Fibroblast of upper back skin (primary cell): ENCODE measurements at places on chromosomes 3 and 15.
A peak's percentile ranks its signal among the peaks of the same experiment; 100 is the strongest.

DNA sequence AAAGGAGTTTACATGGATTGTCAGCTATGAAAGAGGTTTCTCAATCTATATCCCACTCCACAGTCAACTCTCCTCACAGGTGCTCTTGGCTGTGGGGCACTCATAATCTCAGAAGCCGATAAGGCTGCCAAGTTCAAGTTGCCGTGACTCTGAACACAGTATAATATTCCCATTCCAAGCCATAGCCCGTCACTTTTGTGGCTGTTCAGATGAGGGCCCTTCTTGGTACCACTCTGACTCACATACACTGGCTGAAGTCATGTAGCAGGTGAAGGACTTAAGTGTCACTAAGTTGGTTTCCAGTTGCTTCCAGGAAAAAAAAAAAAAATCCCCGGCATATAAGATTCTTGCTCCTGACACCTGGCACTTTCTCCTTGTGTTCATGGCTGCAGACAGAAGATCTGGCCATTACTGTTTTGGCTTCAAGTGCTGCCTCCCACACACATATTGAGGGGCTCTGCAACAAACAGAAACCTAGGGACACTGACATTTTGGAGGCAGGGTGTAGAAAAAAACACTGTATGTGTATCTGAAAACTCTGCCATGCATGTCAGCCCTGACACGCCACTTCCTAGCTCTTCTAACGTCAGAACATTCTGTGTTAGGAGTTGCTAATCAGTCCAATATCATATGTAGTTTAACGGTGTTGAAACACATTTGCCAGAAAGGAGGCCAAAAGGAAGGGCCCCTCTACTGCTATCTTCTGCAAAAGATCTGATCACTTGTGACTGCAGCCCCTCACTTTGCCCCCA is 170.2 kb upstream of the ICE2 start:
- no peak for DNase-seq

- DNase-seq, result peak; percentile 96
These were observed 27.9 kb downstream of the EHD4 start for GRCh38 chr15:41944313-41944940.

- no peak for DNase-seq
These were observed 223.0 kb upstream of the BHLHE40 start for GRCh38 chr3:4756057-4756775.

- DNase-seq, result peak; percentile 99
These were observed 101.1 kb downstream of the GREM1 start for GRCh38 chr15:32818758-32819447.

GRCh38 chr3:159884661-159885402 is 103.8 kb upstream of the IL12A start:
- DNase-seq, result peak; percentile 55

DNA sequence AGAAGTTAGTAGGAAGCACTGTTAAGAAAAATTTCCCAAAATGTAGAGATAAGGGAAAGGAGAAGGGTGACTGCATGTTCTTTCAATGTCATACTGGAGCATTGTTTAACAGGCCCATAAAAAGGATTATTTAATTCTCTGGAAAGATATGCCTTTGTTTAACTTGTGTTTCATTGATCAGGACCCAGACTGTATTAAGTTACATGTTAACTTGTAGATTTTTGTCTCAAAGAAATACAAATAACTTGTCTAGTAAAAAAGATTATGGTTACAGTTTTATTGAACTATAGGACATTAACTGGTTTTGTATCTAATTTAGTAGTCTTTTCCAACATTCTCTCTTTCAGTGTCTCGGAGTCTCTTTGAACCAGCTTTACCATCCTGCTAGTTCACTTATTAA is 49.7 kb upstream of the LMOD3 start:
- no peak for DNase-seq

- no peak for DNase-seq
These were observed 15.3 kb downstream of the H1-8 start for GRCh38 chr3:129558081-129558771.

GRCh38 chr15:69360642-69361041 is 53.5 kb upstream of the KIF23 start:
- DNase-seq, result no peak

- DNase-seq, result no peak
These were observed 132.9 kb upstream of the LPP start for GRCh38 chr3:188021041-188021440.

DNA sequence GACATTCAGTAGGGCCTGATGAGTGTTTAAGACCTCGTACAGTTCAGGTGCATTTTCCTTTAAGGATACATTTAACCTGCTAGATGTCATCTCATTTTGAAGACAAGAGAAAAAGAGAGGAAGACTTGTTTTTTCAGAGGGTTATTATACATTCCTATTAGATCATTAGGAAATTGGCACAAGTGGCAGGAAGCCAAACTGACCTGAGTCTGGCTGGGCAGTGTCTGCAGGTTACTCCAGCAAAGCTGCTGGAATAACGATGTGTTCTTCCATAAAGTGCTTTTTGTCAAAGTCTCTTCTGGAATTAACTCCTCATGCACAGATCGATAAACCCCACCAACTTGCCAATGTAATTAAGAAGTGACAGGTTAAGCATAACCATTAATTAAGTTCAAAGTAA is 396.4 kb upstream of the TPRG1 start:
- no peak for DNase-seq

DNA sequence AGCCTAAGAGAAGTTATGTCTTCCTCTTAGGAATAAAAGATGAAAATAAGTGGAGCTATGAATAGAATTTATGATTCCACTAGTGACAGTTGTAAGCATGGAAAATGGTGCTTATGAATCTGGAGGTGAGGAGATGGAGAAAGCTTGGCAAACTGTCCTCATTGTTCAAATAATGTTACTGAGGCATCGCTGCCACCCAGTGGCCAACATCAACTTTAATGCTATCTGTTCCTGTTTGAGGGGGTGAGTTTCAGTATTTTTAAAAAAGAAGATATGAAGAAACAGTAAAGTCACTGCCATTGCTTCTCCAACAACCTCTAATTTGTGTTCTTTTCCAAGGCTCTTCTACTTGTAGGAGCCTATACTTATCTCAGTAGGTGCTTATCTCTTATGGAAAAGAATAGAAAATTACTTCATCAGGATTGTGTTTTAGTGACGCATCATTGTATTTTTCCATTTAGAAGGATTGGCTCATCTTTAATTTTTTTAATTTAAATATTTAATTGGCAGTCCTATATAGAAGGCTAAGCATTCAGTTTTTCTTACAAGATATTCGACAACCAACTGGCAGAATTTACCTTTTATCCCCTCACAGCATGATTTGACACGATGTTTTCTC is 260.4 kb upstream of the P2RY1 start:
- DNase-seq, result peak; percentile 56

DNA sequence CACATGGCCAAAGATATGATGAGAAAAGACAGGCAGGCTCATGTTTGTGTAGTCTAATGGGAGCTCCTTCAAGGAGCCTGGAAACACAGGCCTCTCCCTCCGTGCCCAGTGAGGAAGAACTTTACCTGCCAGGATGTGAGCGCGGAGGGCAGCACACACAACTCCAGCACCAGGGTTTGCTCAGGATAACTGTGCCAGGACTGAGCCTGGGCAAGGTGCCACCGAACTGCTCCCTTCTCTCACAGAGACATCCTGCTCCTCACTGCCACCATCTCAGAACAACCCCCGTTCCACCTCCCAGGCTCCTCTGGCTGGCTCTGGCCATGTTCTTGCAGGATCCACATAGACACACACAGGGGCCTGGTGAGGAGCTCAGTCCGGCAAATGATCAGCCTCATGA is 87.4 kb downstream of the NUP210 start:
- DNase-seq, result no peak

DNA sequence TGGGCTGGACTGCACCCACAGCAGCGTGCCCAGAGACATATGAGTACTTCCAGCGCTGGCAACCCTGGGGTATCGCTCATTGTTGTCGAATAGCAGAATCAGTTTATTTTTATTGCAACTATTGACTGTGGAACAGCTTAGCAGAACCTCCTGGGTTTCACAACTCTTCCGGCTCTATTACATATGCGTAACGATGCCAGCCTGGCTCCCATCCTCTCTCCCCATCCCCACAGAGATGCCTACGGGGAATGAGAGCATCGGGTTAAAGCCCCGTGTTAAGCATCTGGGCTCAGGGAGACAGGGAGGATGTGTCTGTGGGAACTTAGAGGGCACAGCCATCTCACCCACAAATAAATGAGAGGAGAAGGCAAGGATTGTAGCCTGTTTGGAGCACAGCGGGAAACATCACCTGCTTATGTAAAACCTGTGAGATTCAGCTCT is 76.6 kb upstream of the DLG1 start:
- DNase-seq, result no peak

GRCh38 chr15:29170521-29170920 is 99.1 kb downstream of the NSMCE3 start:
- no peak for DNase-seq

- no peak for DNase-seq
These were observed 153.6 kb downstream of the AKAP13 start for GRCh38 chr15:85534031-85534430.
